ENCODE measurements at places on chromosomes 1 and 21. TPM values are rescaled to one million over a fixed set of nuclear protein-coding genes. Genes with fewer than 3 reads are reported as not detected.

DNA sequence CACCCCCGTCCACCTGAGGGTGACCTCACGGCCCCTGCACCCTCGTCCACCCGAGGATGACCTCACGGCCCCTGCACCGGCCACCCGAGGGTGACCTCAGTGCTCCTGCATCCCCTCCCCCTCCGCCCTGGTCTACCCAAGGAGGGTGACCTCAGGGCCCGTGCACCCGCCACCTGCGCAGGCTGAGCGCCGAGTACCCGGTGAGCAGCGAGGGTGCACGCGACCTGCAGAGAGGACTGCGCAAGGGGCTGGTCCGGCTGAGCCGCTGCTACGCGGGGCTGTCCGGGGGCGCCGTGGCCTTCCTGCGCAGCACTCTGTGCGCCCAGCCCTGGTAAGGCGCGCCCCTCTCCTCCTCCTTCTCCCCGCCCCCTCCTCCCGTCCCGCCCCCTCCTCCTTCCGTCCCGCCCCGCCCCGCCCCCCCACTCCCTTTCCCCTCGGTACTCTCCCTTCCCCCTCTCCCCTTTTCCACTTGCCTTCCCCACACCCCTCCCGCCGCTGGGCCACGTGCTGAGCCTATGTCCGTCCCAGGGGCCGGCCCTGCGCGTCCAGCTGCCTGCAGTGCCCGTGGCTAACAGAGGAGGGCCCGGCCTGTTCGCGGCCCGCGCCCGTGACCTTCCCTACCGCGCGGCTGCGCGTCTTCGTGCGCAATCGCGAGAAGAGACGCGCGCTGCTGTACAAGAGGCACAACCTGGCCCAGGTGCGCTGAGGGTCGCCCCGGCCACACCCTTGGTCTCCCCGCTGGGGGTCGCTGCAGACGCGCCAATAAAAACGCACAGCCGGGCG is 28.4 kb downstream of the TRIM11 start:
- peak; percentile 10 for DNase-seq

DNA sequence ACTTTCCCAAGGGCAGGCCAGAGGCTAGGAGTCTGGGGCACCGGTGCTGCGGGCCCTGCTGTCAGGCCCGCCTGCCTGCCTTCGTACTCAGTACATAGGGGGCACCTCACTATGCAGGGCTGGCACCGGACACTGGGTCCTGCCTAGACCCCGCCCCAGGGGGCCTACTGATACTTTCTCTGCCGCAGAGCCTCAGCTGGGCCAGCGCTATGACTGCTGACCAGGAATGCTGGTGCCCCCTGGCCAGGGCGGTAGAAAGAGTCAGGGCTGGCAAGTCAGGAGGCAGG is 128.7 kb upstream of the VAMP3 start:
- no peak for DNase-seq

- DNase-seq = no peak
Observed at GRCh38 chr1:97157991-97158390, 436.4 kb downstream of the PTBP2 start.

GRCh38 chr1:38563942-38564735 is 295.4 kb downstream of the RRAGC start:
- DNase-seq = no peak

DNA sequence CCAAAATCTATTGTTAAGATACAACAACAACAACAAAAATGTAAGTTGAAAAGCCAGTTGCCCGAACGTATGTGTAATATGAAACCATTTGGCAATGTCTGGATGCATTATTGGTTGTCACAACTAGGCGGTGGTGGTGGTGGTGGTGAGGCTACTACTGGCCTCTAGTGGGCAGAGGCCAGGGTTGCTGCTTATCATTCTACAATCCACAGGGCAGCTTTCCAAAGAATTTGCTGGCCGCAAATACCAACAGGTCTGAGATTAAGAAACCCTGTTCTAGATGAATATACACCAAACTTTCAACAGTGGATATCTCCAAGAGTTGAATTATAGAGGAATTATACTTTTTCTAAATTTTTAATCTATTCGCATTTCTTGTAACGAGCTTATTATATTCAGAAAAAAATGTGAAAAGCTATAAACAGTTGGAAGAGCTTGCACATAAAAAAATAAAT is 26.8 kb upstream of the ZNF697 start:
- DNase-seq = no peak

GRCh38 chr1:40059960-40060750 is 19.6 kb downstream of the CAP1 start:
- DNase-seq = no peak

DNA sequence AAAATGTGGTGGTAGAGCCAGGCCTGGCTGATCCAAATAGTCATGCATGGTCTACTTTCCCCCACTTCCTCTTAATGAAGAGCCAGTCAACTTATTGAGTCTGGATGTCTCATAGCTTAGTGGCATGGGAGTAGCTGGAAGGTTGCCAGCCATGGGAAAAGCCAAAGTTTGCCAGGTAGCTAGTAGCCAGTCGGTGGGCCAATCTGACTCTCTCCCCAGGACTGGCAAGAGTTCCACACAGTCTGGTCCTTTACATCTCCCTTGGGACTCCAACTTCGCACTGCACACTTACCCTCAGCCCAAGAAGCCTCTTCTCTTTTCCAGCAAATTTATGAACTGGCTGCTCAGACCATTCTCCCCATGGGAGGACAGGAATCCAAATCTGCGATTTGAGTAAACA is 8.3 kb downstream of the WARS2 start:
- DNase-seq = no peak

DNA sequence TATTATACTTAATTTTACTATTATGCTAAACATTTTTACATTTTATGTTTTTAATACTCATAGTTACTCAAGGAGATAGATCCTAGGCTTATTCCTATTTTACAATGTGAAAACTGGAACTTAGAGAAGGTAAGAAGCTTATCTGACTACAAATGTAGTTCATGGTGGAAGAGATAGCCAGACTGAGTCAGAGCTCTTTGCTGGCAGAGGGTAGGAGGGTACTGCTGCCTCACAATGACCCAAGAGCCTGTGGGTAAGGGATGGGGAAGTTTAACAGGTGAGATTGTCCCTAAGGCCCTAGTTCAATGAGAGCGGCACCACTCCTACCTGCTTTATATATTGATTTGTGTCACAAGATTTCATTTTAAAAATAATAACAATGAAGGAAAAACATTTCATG is 34.1 kb upstream of the NEK7 start:
- DNase-seq = no peak

GRCh38 chr1:59018860-59019259 is 235.0 kb upstream of the JUN start:
- DNase-seq = no peak

DNA sequence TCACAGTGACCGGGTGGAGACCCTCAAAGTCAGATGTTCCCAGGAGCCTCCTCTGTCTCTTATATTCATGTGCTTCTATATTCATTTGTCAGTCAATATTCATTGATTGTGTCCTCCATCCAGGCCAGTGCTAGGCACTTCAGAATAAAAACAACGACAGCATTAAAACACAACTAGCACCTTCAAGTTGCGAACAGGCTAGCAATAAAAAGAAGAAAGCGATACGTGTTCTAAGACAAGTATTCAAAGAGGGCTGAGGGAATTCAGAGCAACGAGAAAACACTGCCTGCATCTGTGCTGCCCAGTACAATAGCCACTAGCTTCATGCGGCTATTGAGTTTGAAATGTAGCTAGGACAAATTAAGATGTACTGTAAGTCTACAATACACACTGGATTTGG is 138.0 kb downstream of the PLXNA2 start:
- DNase-seq = no peak

- DNase-seq = no peak
Observed at GRCh38 chr1:147748676-147749350, 11.6 kb downstream of the GJA5 start.

GRCh38 chr1:56297904-56298303 is 281.5 kb downstream of the PLPP3 start:
- DNase-seq = no peak

DNA sequence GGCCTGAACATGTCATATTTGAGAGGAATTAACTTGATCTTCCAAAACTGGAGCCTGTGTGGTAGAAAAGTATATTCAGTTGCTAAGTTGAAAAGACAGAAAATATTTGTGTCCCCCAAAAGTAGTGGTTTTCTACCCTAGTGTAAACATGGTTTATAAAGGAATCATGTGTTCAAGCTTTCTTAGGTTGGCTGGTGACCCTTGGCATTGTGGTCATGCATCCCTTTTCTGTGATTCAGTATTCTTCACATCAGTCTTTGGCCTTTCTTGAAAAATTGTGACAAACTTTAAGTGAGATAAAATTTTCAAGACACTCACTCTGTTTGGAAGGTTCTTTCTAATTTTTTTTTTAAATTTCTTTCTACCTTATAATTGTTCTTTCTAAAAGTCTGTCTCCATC is 193.2 kb downstream of the DHRS3 start:
- DNase-seq = no peak

GRCh38 chr21:39198800-39199199 is 15.5 kb upstream of the PSMG1 start:
- DNase-seq = no peak

GRCh38 chr1:54837002-54837853 is 36.1 kb upstream of the TTC22 start:
- DNase-seq = no peak

DNA sequence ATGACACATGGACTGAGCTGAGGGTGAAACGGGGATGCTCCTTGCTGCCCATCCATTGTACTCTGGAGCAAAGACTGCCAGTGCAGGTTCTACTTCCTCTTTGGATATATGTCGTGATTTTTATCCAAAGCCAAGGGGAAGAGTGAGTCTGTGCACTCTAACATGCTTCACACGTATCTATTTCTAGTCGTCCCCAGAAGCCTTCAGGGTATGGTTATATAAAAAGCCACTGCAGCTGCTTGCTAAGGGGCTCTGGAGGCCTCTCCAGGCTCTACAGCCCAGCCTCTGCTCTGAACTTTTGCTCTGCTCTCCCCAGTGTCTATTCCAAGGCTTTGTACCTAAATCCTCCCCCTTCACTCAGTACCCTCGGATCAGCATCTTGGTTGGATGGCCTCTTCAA is 20.1 kb downstream of the PAFAH2 start:
- no peak for DNase-seq

- no peak for DNase-seq
Observed at GRCh38 chr1:35407743-35408142, 139.2 kb downstream of the ZMYM4 start.

GRCh38 chr1:107689159-107689558 is 275.8 kb downstream of the VAV3 start:
- DNase-seq = no peak

GRCh38 chr1:205183676-205184335 is 27.7 kb downstream of the DSTYK start:
- DNase-seq = no peak

- DNase-seq = no peak
Observed at GRCh38 chr1:205444931-205445645, 10.8 kb downstream of the BLACAT1 start.

DNA sequence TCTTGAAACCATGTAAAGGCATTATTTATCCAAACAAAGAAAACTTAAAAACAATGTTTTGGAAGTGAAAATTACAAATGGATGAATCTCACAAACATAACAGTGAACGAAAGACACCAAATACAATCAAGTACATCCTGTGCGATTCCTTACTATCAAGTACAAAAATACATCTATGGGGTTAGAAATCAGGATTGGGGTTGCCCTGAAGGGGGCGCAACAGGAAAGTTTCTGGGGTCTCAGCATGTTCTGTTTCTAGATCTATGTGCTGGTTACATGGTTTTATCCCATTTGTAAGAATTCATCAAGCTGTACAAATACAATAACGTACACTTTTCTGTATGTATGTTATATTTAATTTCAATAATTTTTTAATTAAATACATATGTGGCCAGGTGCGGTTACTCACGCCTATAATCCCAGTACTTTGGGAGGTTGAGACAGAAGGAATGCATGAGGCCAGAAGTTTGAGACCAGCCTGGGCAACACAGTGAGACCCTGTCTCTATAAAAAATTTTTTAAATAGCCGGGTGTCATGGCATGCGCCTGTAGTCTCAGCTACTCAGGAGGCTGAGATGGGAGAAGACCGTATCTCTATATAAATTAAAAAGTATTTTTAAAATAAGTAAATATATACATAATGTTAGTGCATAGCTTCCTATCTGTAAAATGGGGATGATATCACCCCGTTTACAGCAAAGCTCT is 121.5 kb upstream of the SOD1 start:
- DNase-seq = no peak

DNA sequence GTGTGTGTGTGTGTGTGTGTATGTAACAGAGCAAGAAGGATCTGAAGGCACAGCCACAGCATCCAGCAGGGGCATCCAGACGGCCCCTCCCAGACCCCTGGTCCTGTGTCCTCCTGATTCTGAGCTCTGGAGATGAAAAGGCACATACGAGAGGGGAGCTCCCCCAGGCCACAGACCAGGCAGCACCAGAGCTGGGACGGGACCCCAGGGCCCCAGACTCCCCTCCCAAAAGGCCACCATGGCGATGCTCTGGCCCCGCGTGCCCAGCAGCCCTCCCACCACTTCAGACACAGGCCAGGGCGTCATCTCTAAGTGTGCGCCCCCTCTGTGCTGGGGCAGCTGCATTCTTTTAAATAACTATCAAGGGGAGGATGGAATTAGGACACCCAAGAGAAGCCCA is 245.8 kb downstream of the MATN1 start:
- DNase-seq = no peak

DNA sequence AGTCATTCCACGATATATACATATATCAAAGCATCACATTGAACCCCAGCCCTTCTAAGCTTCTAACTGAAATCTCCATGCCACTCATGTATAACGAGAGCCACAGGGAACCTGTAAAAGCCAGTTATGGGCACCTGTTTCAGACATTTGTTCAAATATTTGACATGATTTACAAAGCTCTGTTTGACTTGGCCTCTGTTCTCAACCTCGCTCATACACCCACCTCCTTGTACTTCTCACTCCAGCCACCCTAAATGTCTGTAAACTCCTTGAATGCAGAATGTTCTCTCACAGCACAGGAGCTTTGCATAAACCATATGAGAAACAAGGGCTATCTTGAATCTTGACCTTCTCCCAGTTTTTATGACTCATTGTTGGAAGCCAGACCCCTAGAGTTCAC is 36.9 kb upstream of the CD2 start:
- DNase-seq = no peak

GRCh38 chr1:207194197-207194596 is 90.2 kb downstream of the C4BPA start:
- DNase-seq = no peak

- DNase-seq = no peak
Observed at GRCh38 chr1:180158149-180159147, 3.8 kb downstream of the QSOX1 start.

Gene SLC6A17
- total RNA-seq = under 0.01 TPM

Gene MARCKSL1
- 105 TPM for total RNA-seq

Gene S100A14
- 0.20 TPM for total RNA-seq

Gene PCAT6
- 0.26 TPM for total RNA-seq

Gene SPRR2E
- total RNA-seq = not detected

Gene CRB1
- total RNA-seq = not detected

Gene STIL
- total RNA-seq = 15.8 TPM

Gene NLRP3
- total RNA-seq = not detected

Gene FCRLB
- total RNA-seq = 0.60 TPM
